Activated CD8-positive, alpha-beta T cell treated with anti-CD3 and anti-CD28 coated beads, Interleukin-2, amount 10 ng/mL, durations not matched to agents 7 days and 5 days (primary cell): ENCODE measurements at places on chromosomes 12 and 14. TPM values are rescaled to one million over a fixed set of nuclear protein-coding genes. Genes with fewer than 3 reads are reported as not detected.

DNA sequence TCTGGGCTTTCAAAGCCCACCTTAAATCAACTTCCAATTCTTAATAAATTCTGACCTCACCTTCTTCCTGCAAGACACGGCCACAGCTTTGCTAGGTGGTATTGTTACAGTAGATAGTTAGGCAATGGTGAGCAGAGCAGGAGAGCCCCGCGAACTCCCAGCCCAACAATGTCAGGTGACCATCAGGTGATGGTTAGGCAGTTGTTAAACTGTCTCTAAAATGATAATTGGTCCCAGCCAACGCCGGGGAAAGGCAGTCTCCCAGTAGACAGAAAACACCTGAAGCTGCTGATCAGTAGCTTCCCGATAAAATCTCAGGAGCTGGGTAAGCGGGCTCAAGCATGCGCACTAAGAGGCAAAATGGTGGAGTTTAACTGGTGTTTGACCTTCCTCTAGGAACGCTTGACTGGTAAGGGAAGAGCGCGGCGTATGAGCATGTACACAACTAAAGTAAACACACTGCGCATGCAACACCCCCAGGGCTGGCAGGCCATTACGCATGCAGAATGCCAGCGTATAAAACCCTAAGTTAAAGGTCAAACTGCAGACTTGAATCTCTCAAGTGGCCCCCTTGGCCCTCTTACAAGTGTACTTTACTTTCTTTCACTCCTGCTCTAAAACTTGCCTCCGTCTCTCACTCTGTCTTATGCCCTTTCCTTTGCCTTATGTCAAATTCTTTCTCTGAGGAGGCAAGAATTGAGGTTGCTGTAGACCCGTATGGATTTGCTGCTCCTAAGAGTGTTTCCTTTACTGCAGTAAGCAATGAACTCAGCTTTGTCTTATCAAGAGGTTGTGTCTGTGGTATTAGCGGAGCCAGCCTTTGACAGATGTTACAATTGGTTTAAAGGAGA lies 113.5 kb downstream of the C12orf75 start:
- H3K4me3 ChIP-seq = no peak overlapping the region
- no peak for DNase-seq
- peaks cover 36% of the 10 kb centered on the region for H3K27me3 ChIP-seq
- H3K36me3 ChIP-seq = no peaks in the 10 kb centered on the region

DNA sequence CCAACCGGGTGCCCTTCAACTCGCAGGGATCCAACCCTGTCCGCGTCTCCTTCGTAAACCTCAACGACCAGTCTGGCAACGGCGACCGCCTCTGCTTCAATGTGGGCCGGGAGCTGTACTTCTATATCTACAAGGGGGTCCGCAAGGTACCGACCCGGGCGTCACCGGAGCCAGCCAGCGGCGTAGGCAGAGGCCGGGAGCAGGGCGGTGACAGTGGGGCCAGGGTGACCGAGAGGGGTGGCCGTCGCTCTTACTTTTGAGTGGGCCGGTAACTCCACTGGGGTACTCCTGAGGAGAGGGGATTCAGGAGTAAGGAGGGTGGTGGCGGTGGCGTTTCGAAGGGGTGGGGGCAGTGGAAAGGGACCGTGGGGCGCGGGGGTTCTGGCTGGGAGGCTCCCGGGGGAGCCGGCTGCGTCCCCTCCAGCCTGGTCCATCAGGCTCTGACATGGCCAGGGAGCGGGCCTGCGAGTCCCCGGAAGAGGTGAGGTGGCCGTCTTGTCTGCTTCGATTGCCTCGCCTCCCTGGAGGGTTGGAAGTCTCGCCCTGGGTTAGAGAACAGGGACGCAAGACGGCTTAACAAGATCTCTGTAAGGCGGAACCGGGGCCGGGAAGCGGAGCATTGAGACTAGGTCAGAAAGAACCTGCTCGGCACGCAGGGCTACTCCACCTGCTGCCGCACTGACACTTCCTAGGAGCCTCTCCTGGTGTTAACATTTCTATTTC lies 491 bp downstream of the WDR20 start:
- peak overlapping the region; percentile 95 for H3K27ac ChIP-seq
- H3K4me1 ChIP-seq = peaks cover 25% of the 10 kb centered on the region
- no peaks in the 10 kb centered on the region for H3K27me3 ChIP-seq
- peak; percentile 57 for DNase-seq
- H3K4me3 ChIP-seq = peak overlapping the region; percentile 78

The OR10P1 gene
- total RNA-seq = not detected

- no peak overlapping the region for H3K4me3 ChIP-seq
- H3K36me3 ChIP-seq = no peaks in the 10 kb centered on the region
- no peaks in the 10 kb centered on the region for H3K27me3 ChIP-seq
- H3K27ac ChIP-seq = no peak overlapping the region
- no peak for DNase-seq
These were observed 24.2 kb downstream of the TRIM9 start for GRCh38 chr14:51070726-51071125.

DNA sequence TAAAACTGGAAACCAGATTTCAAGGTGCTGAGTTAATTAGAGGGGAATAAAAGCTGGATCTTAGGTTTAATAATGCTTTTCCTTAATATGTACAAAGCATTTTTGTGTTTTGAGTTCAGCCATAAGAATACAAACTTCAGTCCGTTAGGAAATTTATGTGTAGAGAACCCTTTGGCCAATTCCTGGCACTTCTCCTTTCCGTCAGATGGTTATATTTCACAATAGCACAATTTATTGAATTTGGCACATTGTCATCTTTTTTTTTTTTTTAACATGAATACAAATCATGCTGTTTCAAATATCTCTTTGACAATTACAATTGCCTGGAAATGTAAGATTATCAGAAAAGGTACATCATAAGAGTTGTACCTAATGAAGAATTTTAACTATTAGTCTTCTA lies 56.2 kb upstream of the DDHD1 start:
- H3K27ac ChIP-seq = no peak overlapping the region
- no peaks in the 10 kb centered on the region for H3K4me1 ChIP-seq
- no peak overlapping the region for H3K4me3 ChIP-seq
- no peaks in the 10 kb centered on the region for H3K36me3 ChIP-seq

The SAMD4A gene
- total RNA-seq = 3.9 TPM

- H3K27ac ChIP-seq = peak overlapping the region; percentile 81
- H3K4me1 ChIP-seq = peaks cover 90% of the 10 kb centered on the region
- H3K4me3 ChIP-seq = peak overlapping the region; percentile 38
These were observed 65.5 kb downstream of the RASSF3 start for GRCh38 chr12:64675795-64676194.

The KCNC2 gene
- not detected for total RNA-seq

DNA sequence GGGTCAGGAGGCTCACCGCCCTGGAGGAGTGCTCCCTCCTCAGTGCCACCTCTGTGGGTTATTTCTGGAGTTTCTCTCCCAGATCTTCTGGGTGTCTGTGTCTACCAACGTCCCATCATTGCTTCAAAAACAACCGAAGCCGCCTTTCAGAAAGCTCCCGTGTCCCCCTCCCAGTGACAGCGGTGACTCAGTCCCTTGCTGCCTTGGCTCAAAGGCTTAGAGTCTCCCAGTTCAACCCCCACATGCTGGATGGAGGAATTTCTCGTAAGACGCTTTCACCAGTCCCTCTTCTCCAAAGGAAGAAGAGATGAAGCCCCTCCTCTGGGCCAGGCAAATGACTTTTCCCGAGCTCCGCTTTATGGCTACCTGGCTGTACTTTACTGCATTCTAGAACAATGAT lies 146.6 kb downstream of the RBM19 start:
- no peak overlapping the region for H3K4me3 ChIP-seq
- DNase-seq = no peak
- no peak overlapping the region for H3K27ac ChIP-seq
- H3K27me3 ChIP-seq = no peaks in the 10 kb centered on the region
- H3K36me3 ChIP-seq = no peaks in the 10 kb centered on the region

DNA sequence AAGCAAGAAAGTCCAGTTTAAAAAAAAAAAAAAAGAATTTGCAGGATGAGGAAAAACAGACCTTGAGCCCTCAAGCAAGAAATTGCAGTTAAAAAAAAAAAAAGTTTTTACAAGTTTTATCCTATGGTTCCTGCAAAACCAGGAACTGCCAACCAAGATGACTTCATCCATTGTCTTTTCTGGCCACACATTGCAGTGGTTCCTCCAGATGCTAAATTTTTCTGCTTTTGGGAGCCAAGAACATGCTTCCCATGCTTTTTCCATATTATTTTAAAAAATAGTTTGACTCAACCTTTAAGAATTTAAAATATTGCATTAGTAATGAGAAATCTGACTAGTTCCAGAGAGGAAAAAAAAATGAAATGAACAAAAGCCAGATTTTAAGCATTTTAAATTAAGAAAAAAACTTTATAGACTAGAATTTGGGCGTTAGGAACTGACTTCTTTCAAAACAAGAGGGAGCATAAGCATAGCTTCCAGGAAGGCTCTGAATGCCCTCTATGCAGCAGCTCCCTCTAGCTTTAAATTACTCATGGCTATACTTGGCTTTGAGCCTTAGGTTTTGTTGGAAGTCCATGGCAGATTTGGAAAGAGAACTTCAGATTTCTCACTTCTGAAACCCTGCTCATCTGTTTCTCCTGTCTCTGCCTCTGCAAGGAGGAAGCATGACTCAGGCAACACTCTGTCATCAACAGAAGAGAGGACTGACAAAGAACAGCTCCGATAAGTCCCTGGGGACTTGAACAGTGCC lies 124.5 kb downstream of the GPR65 start:
- no peak overlapping the region for H3K27ac ChIP-seq
- H3K36me3 ChIP-seq = peaks cover 1% of the 10 kb centered on the region
- H3K4me3 ChIP-seq = no peak overlapping the region
- H3K27me3 ChIP-seq = peaks cover 16% of the 10 kb centered on the region

The SLIRP gene
- total RNA-seq = 101 TPM

- H3K27ac ChIP-seq = no peak overlapping the region
- no peak overlapping the region for H3K4me3 ChIP-seq
- no peaks in the 10 kb centered on the region for H3K36me3 ChIP-seq
These were observed 32.8 kb downstream of the NOC4L start for GRCh38 chr12:132176920-132177551.

The GLIPR1L1 gene
- not detected for total RNA-seq

- H3K4me3 ChIP-seq = no peak overlapping the region
- peaks cover 13% of the 10 kb centered on the region for H3K27me3 ChIP-seq
- no peak overlapping the region for H3K27ac ChIP-seq
- no peak for DNase-seq
- peaks cover 8% of the 10 kb centered on the region for H3K4me1 ChIP-seq
These were observed 37.0 kb downstream of the FIGNL2 start for GRCh38 chr12:51811203-51812202.

The TEP1 gene
- 48.7 TPM for total RNA-seq

- no peaks in the 10 kb centered on the region for H3K27me3 ChIP-seq
- peaks cover 40% of the 10 kb centered on the region for H3K36me3 ChIP-seq
- peak; percentile 82 for DNase-seq
- peak overlapping the region; percentile 72 for H3K27ac ChIP-seq
- peak overlapping the region; percentile 12 for H3K4me3 ChIP-seq
These were observed 62.7 kb downstream of the CHST11 start for GRCh38 chr12:104519190-104520019.

The TMEM120B gene
- 8.2 TPM for total RNA-seq

The COX8C gene
- total RNA-seq = not detected

The GPR132 gene
- total RNA-seq = 35.7 TPM

GRCh38 chr12:90036637-90037036 lies 328.0 kb upstream of the ATP2B1 start:
- peaks cover 18% of the 10 kb centered on the region for H3K4me1 ChIP-seq
- peak; percentile 27 for DNase-seq
- H3K27me3 ChIP-seq = no peaks in the 10 kb centered on the region
- no peak overlapping the region for H3K27ac ChIP-seq
- H3K36me3 ChIP-seq = no peaks in the 10 kb centered on the region
- no peak overlapping the region for H3K4me3 ChIP-seq

GRCh38 chr12:41286426-41286825 lies 98.3 kb downstream of the PDZRN4 start:
- H3K36me3 ChIP-seq = no peaks in the 10 kb centered on the region
- no peaks in the 10 kb centered on the region for H3K4me1 ChIP-seq
- no peak overlapping the region for H3K4me3 ChIP-seq
- DNase-seq = no peak
- H3K27ac ChIP-seq = no peak overlapping the region

GRCh38 chr14:30165255-30165654 lies 237.6 kb upstream of the PRKD1 start:
- no peaks in the 10 kb centered on the region for H3K27me3 ChIP-seq
- no peak for DNase-seq
- H3K4me3 ChIP-seq = no peak overlapping the region

The NRXN3 gene
- not detected for total RNA-seq

The FAM186B gene
- total RNA-seq = 0.21 TPM

The PIWIL1 gene
- not detected for total RNA-seq

The ADGRD1 gene
- not detected for total RNA-seq

The VSX2 gene
- not detected for total RNA-seq

The NGB gene
- not detected for total RNA-seq

The TTC9 gene
- total RNA-seq = 14.8 TPM

The CCDC60 gene
- total RNA-seq = not detected

GRCh38 chr12:92539110-92539749 lies 163.6 kb upstream of the PLEKHG7 start:
- H3K27me3 ChIP-seq = no peaks in the 10 kb centered on the region
- peaks cover 72% of the 10 kb centered on the region for H3K4me1 ChIP-seq
- peak overlapping the region; percentile 10 for H3K4me3 ChIP-seq
- peak; percentile 53 for DNase-seq
- peak overlapping the region; percentile 91 for H3K27ac ChIP-seq

The OR6C75 gene
- not detected for total RNA-seq

DNA sequence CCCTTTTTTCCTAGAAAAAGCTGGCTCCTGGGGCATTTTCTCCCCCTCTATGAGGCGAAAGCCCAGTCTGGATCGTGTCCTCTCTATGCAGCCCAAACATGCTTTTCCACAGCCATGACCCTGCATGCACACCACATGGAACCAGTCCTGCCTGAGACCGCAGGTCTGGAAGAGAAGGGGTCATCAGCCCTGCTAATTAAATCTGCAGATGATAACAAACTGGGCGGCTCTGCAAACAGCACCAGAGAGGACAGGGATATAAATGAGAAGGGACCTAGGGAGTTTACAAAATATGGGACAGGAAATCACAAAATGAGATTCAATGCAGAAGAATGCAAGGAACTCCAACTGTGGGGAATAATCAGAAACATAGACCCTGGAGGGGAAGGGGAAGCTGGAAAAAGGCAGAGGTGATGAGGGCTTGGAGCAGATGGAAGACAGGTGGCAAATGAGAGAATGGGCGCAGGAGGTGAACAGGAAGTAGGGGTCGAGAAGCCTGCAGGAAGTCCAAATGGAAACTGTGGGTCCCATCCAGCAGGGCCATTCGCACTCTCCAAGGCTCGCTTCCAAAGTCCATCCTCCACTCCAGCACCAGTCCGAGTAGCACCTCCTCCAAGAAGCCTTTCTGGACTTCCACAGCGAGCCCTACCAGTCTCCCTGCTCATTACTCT lies 76.3 kb downstream of the ANO2 start:
- H3K4me1 ChIP-seq = no peaks in the 10 kb centered on the region
- H3K4me3 ChIP-seq = no peak overlapping the region
- no peaks in the 10 kb centered on the region for H3K27me3 ChIP-seq
- no peaks in the 10 kb centered on the region for H3K36me3 ChIP-seq
- H3K27ac ChIP-seq = no peak overlapping the region
- no peak for DNase-seq

DNA sequence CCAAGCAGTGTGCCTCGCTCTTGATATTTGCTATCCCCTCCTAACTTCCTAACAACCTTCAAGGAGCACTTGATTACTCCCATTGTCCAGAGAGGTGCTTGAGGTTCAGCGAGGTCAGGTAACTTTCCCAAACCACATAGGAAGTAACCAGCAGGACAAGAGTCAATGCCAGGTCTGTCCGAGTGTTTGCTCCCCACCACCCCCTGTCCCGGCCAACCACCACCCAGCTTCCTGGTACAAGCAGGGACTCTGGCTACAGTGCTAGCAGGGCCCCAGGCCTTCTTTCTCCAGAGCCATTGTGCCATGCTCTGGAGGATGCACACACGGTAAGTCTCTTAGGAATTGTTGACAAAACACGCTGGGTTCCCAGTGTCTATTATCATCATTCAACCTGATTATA lies 49.2 kb downstream of the SYNE3 start:
- H3K36me3 ChIP-seq = peaks cover 72% of the 10 kb centered on the region
- H3K27me3 ChIP-seq = no peaks in the 10 kb centered on the region
- DNase-seq = no peak
- H3K27ac ChIP-seq = no peak overlapping the region
- no peak overlapping the region for H3K4me3 ChIP-seq
